NCI-H774 (cell line): ENCODE measurements at places on chromosomes 6 and 20.

DNA sequence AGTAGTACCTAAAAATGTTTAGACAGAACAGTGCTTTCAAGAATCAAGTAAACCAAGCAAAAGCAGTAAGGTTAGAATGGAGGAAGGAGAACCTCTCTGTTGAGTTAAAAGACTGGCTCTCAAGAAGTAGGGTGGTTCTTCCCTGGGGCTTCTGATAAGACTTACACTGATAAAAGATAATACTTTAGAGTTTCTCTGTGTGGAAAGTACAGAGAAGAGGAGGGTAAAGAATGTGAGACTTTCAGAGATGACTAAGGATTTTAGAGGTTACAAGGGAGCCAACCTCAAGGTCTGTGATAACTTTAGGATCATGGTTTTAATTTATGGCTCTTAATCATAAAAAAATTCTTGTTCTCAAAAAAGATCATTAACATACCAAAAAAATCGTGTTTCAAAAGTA lies 30.9 kb upstream of the ALDH8A1 start:
- DNase-seq: no peak

GRCh38 chr6:144928847-144929246 lies 643.7 kb downstream of the UTRN start:
- DNase-seq: no peak

- no peak for DNase-seq
Measured at GRCh38 chr20:48822879-48823385, 4.9 kb downstream of the PREX1 start.

DNA sequence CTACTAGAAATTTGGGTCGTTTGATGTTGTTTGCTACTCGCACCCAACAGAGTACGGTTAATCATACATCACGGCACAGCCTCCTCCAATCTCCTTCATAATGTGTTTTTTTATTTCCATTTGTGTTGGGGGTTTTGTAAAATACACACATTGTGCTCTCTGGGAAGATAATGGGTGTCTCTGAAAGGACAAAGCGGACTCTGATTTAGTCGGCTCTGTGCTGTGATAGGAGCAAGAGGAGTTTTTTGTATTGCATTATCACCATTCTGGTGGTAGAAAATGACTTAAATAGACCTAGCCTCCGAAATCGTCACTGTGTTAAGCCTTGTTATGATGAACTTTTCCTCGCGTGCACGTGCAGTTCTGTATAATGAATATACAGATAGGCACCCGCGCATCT lies 196.3 kb downstream of the CDH4 start:
- no peak for DNase-seq

DNA sequence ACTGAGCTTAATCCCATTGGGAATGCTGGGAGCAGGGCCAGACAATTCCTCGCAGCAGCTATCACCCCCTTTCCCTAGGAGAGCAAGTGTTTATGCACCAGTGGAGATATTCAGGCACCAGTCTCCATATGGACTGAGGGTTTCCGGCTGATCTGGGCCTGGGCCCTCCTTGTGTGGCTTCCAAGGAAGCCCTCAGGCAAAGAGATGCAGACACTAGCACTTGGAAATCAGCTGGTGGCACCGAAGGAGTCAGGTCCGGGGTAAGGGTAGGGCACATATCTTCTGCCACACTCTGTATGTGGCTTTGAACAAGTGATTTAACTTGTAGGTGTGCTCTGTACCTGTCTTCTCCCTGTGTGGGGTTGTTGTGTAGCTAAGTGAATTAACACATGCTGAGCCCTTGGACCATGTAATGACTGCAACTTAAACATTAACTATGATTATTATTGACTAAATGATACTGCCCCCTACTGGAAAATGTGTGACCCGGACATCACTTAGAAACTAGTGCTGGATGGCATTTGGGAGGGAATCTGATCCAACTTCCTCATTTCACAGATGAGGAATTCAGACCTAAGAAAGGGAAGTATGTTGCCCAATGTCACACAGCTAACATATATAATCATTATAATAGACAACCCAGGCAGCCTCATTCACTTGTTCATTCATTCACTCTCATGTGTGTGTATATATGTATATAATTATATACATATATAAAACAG lies 19.3 kb upstream of the WFDC2 start:
- DNase-seq: peak; percentile 33

- no peak for DNase-seq
Measured at GRCh38 chr20:6806275-6806674, 38.8 kb downstream of the BMP2 start.

GRCh38 chr20:37202267-37202943 lies 23.1 kb upstream of the MROH8 start:
- DNase-seq: no peak

DNA sequence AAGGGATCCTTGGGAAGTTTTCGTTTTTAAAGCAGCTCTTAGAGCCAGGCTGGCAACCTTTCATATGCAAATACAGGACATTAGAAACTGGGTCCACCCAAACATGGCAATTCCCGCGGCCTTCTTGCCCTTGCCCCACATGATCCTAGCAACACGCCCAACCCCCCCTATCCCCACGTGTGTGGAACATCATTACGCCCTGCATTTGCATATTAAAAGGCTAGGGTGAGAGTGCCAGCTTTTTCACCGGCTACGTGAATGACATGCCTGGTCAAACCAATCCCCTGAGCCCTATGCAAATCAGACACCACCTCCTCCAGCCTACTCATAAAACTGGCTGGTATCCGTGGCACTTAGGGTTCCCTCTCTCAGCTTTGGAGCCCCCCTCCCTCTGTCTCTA lies 88.1 kb downstream of the TNFRSF21 start:
- no peak for DNase-seq
